ENCODE measurements at places on chromosomes 7 and 10. TPM values are rescaled to one million over a fixed set of nuclear protein-coding genes. Genes with fewer than 3 reads are reported as not detected.

GRCh38 chr10:126425489-126426065, 37.3 kb upstream of the ADAM12 start:
- DNase-seq = no peak

GRCh38 chr7:100873599-100874299, 1.2 kb upstream of the SRRT start:
- no peak for DNase-seq

DNA sequence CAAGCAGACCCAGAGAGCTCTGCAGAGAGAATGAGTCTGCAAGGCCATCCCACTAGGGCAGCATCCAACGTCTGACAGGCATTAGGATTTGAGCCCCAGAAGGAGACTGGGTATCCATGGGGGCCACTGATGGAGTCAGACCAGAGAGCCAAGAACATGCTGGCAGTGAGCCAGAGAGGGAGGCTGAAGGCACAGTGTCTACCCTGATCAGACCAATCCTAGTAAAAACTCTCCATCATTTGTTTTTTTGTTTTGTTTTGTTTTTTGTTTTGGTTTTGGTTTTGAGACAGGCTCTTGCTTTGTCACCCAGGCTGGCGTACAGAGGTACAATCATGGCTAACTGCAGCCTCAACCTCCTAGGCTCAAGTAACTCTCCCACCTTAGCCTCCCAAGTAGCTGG, 133.1 kb upstream of the LYZL2 start:
- no peak for DNase-seq

DNA sequence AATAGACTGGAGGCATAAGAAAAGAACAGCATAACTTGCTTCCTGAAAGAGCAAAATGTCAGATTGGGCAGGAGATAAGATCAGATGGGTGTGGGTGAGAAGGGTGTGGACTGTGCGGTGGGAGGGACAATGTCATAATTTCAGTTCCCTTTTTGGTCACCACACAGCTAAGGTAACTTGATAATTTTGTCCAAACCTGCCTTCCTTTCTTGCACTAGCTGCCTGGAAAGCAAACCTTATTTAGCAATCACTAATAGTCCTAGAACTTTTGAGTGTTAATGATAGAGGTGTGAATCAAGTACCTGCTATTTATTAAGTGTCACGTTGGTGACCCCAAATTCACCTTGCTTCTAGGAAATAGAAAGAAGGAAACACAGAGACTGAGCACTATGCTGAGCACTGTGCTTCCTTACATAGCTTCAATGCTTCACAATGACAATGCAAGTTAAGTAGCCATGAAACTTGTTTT, 72.4 kb upstream of the SP4 start:
- no peak for DNase-seq

DNA sequence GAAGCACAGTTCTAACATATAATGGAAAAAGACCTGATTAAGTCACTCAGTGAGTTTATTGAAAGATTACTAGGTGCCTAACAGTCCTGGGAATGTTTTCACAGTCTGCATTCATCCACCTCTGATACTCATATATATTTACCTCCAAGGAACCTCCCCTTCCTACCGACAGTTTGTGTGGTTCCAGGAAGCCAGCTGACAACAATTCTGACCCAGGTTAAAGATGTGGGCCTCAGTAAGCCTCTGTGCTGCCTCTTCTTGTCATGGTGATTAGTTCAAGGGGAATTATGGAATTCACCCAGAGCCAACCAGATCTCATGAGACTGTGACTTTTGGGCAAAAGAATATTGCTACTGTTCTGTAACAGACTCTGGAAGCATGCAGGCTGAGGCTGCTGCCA, 186.8 kb downstream of the NXPH1 start:
- no peak for DNase-seq

DNA sequence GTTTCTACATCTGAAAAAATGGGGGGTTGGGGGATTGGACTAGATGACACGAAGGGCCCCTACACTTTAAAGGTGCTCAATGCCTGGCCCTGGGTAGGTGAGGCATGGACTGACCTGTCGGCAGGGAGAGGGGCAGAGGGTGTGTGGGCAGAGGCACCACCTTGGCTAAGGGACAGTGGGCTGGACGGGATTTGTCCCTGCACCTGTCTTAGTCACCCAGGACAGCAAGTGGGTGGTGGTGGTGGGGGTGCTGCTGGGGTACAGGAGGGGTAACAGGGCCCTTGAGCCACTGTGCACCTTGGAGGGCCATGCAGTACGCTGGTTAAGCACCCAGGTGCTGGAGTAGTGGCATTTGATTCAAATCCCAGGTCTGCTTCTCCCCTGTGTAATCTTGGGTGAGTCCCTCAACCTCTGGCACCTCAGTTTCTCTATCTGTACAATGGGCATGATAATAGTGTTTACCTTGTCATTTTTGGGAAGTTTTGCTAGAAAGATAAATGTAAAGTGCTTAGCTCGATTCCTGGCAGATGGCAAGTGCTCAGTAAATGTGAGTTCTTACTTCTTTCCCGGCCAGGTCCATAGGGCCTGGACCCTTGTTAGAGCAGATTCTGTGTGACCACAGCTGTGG, 18.1 kb upstream of the SFRP5 start:
- no peak for DNase-seq

DNA sequence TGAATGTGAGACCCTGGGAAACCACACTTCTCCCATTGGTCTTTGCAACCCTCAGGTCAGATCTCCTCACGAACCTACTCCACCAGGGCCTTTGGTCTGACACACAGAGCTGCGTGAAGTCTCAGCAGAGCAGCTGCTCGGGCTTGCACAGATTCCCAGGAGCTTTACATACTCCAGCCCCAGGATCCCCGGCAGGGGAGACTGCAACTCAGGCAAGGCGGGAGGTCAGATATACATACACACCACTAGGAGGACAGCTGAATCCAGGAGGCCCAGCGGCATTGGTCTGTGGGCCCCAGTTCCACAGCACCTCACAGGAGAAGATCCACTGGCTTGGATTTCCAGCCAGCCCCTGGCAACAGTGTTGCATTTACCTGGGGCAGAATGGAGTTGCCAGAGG, 239.2 kb downstream of the GPAM start:
- DNase-seq = no peak

- DNase-seq = no peak
Observed at GRCh38 chr10:24469993-24470392, 253.7 kb downstream of the ARHGAP21 start.

- no peak for DNase-seq
Observed at GRCh38 chr10:89975071-89975470, 273.7 kb downstream of the KIF20B start.

DNA sequence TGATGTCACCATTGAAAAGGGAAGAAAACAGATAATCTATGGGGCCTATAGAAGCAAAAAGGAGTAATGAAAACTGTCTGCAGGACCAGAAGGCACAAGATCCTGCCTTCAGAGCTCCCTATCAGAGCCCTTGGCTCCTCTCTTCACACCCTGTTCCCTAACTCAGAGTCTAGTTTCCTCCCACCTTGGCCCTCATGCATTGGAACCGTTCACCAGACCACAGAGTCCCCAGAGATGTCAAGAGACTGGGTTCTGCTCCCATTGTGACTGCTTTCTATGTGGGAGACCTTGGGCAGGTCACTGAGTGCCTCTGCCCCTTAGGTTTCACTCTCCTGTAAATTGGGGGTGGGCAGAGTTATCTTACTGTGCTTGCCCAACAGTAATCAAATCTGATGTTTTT, 80.1 kb upstream of the RPA3 start:
- no peak for DNase-seq

DNA sequence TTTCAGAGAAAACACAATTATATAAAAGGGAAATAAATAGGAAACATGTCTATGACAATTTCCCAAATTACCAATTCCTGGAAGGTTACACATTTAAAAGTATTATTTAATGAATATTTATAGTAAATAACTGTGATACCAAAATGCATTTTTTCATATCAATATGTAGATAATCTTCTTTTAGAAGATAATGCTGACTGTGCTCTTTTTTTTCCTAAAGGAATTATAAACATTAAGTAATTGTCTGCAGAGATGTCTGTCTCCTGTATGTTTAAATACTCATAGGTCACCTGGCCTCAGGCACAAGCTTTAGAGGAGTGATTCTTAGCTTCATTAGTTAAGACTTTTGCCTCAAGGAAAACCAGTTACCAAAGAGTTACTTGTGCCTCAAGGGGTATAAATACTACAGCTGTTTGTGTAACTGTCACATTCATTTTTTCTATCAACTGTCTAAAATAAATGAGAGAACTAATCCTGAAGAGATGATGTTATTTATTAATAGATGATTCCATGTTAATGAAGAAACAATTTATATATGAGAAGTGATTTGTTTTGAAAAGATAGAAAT, 77.1 kb downstream of the DNAJC1 start:
- DNase-seq = no peak

- DNase-seq = no peak
Observed at GRCh38 chr10:114664127-114664526, 6.1 kb upstream of the ABLIM1 start.

DNA sequence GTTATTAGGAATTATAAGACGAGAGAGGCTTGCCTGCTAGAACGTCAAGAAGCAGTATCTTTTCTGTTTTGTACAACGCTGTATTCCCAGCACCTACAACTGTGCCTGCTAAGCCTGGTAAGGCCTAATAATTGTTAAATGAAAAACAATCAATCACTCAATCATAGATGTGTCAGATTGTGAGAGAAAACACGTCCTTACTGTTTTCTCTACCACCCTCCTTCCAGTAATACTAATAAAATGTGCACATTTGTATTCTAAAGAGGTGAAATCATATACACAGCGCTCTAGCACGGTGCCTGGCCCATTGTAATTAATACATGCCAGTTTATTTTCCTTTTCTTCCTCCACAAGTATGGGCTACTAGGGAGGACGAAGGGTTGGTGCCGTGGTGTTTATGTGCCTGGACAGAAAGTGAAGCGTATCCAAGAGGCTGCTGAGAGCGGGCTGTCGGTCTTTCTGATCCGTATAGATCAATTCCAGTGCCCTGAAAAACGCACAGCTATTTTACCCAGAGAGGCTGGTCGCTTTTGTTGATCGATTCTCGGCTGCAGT, 1.5 kb upstream of the AUTS2 start:
- DNase-seq = no peak

Gene HOXA1
- 0.17 TPM for total RNA-seq

Gene IKZF1
- 1.3 TPM for total RNA-seq

Gene ZFYVE27
- 15.1 TPM for total RNA-seq
